ENCODE measurements at places on chromosomes 1 and 21.

GRCh38 chr1:115837740-115838421 lies 3.0 kb downstream of the NHLH2 start:
- DNase-seq: no peak

DNA sequence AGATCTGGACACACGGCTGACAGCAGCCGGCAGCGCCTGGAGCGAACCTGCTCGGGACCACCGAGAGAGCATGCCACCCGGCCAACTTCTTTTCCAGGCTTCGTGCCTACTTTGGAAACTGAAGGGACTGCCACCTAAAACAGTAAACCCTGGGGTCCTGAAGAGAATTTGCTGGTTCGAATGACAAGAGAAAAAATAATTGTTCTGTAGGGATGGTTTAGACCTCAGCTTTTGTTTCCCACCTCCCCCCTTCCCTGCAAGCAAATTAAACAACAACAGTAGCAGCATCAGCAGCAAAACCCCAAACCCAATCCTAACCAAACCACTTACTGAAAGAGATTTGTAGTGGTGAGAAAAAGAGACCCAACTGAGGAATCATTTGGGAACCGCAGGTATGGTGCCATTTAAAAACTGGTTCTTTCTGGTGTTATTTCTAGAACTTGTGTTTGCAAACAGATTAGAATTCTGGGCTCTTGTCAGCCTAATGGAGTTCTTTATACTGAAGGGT lies 105.6 kb downstream of the LEPR start:
- DNase-seq: no peak

GRCh38 chr1:22340873-22341272 lies 110.8 kb upstream of the ZBTB40 start:
- DNase-seq: no peak

DNA sequence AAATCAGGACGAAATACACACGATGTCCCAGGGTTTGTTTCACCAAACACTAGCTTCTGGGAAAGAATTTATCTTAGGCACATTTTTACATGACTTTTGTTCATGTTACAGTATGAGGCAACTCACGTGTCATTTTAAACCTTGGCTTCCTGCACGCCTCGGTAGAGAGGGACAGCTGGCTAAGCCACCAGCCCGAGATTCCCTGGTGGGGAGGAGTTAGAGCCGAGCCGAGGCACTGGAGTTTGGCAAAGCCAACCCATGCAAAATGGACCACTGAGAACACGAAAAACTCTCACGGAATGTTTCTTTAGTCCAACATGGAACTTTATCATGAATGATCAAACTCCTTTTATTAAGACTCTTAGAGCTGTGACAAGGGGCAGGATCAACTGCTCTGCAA lies 240.0 kb downstream of the DYRK1A start:
- DNase-seq: no peak

DNA sequence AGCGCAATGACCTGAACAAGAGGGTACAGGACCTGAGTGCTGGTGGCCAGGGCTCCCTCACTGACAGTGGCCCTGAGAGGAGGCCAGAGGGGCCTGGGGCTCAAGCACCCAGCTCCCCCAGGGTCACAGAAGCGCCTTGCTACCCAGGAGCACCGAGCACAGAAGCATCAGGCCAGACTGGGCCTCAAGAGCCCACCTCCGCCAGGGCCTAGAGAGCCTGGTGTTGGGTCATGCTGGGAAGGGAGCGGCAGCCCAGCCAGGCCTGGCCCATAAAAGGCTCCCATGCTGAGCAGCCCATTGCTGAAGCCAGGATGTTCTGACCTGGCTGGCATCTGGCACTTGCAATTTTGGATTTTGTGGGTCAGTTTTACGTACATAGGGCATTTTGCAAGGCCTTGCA lies 5.4 kb upstream of the CCDC28B start:
- DNase-seq: no peak
